RCC 7860 (cell line): ENCODE measurements at places on chromosomes 6 and 20.
A peak's percentile ranks its signal among the peaks of the same experiment; 100 is the strongest.

DNA sequence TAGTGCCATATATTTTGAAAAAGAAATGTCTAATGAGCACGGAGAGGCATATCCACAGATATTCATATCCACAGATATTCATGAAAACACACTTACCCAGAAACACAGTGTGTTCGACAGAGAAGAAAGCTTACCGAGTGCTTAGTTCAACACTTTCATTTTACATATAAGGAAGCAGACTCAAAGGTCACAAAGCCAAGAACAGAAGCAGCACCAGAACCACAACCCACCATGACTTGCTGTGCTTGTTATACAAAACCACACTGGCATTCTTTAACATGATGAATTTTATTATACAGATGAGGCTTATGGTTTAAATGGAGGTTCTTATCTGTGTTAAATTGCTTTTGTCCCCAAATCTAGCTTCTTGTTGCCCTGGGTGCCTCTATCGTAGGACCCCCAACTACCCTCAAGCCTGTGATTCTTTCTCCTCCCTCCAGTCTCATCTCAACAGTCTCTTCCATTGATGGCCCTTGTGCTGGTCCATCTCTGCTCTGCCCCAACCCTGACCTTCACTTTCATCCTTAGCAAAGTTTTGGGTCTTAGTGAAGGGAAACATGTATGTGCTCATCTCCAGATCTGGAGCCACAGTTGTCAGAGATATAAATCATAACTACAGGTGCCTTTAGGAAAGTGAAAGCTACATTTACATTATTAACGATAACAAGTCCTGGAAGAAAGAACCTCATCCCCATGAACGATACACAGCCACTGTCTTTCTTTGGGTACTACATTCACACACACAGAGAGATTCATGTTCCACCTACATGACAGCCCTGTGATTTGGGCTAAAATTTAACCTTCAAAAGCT lies 40.0 kb downstream of the SF3B5 start:
- DNase-seq = no peak

DNA sequence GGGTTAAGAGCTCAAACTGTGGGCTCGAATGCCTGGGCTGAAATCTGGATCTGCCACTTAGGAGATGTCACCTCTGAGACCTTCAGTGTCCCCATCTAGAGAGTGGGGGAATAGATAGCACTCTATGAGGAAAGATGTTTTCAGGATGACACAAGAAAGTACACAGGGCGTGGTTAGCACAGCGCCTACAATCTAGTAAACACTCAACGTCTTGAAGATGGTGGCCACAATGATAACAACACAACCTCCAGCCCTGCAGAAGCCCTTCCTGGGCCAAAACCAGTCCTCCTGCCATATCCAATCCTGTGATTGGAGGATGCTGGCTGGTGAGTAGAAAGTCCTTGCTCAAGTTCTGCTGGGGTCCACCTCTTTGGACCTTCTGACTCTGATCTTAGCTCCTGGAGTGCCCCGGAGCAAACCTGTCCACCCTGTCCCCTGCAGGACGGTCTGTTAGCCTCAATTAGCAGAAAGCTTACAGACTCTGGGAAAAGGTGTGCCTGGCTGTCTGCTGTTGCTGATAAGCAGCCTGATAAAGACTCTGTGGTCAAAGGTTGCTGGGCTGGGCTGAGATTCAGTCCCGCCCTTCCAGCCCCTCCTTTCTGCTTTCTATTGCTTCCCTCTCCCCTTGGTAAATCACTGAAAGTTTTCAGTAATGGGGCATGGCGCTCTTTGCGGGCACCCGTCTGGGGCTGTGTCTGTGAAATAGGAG lies 8.2 kb downstream of the EDN3 start:
- DNase-seq = no peak

DNA sequence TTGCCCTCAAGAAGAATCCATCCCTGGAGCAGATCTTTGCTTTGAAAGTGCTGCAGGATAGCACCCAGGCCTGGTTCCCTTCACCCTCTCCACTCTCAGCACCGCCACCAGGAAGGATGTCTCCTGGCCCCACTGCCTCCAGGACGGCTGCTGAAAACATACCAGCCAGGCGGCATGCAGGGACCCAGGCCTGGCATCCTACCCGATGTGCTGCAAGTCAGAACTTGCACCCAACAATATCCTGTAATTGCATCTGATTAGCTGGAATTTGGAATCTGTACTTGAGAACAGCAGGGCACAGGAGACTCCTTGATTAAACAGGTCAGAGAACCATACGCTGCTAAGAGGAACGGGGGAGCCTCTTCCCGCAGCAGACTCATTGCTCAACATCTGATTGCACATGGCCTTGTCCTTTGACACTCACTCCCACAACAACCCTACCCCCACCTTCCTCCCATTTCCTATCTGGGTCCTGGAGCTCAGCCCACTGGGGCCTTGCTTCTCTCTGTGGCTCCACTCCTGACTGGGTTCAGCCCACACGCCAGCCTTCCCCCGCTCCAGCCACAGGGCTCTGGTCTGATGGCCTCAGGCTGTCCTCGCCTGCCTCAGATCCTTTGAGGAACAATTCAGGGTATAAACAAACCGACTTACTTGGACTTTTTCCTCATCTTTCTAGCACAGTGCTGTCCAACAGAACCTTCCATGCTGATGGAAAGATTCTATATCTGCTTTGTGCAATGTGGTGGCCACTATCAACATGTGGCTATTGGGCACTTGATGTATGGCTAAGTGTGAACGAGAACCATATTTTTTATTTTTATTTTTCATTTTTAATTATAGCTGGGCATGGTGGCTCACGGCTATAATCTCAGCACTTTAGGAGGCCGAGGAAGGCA lies 78.0 kb downstream of the FGD2 start:
- no peak for DNase-seq

- DNase-seq = no peak
These were observed 137.1 kb downstream of the PACRG start for GRCh38 chr6:162864911-162865310.

GRCh38 chr6:50249493-50249892 lies 199.8 kb upstream of the DEFB112 start:
- DNase-seq = no peak

DNA sequence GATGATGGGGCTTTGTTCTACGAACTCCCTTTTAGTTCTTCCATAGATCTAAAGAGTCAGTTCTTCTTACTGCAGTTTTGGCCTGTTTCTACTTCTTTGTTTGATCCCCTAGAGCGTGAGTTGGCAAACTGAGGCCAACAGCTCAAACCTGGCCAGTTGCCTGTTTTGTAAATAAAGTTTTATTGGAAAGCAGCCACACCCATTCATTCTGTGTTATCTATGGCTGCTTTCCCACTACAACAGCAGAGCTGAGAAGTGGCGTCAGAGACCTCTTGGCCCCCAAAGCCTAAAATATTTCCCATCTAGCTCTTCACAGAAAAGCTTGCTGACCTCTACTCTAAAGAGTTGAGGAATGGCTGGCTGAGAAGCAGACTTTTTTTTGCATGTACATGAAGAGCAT lies 52.2 kb downstream of the EYA2 start:
- no peak for DNase-seq

- no peak for DNase-seq
These were observed 2.3 kb upstream of the PHACTR2 start for GRCh38 chr6:143675382-143675900.

GRCh38 chr20:18058661-18059467 lies 1.1 kb upstream of the OVOL2 start:
- DNase-seq = no peak

DNA sequence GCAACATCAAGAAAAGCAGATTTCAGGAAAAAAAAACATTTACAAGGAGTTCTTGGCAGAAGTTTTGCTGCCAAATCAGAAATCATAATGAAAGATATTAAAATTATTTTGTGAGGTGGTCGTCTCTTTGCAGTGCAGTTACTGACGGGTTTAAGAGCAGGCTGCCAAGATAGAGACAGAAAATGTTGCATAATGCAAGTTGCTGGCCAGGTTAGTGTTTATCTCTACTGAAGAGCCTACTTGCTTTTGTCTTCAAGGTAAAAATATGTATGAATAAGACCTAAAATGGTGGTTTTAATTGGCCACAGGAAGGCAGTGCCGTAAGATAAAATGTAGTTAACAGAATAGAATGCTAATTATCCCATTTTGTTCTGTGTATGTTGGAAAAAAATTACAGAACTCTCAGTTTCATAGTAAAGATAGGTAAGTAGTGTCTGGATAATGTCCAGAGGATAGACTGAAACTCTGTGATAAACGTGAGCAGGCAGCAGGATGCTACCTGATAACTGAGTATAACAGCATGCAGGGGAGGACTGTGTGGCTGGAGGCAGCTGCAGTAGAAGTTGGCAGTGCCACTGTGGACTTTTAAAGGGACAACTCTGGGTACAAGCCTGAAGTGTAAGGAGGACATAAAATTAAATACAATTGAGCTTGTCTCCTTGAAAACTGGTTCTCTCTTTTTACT lies 13.9 kb downstream of the FOXO3 start:
- no peak for DNase-seq

DNA sequence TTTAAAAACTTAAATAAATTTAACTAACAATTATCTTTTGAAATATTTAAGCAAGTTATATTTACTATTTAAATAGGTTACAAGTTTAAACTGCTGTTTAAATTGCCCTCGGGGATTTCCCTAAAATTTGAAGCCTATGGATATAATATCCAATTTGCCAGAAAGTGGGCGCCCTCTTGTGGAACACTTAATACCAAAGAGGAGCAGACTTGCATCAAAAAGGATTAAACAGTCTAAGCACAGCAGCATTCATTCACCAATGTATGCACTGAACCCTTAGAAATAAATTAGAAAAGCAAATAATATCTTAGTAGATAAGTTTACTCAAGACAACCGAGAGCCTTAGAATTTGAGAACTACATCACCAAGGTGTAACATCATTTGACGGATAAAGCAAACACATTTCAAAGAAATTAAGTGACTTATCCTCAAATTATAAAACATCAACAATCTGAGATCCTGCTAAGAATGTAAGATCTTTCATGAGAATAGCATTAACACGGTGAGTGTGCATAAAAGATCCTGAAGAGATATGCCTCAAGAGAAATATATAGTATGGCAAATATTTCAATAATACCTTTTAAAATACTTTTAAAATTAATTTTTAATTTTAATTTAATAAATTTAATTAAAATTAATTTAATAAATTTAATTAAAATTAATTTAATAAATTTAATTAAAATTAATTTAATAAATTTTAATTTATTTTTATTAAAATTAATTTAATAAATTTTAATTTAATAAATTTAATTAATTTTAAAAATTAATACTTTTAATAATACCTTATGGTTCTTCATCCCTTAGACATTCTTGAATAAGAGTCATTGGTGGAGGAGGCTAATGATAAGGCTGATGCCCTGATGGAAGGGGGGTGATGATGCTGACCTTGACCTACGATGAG lies 11.5 kb upstream of the MEP1A start:
- DNase-seq = peak; percentile 29

- DNase-seq = no peak
These were observed 393.5 kb downstream of the NKAIN2 start for GRCh38 chr6:124197148-124197547.

- DNase-seq = no peak
These were observed 113.6 kb downstream of the FLRT3 start for GRCh38 chr20:14223806-14224205.

- DNase-seq = no peak
These were observed 268.0 kb upstream of the RNF217 start for GRCh38 chr6:124694139-124694705.

DNA sequence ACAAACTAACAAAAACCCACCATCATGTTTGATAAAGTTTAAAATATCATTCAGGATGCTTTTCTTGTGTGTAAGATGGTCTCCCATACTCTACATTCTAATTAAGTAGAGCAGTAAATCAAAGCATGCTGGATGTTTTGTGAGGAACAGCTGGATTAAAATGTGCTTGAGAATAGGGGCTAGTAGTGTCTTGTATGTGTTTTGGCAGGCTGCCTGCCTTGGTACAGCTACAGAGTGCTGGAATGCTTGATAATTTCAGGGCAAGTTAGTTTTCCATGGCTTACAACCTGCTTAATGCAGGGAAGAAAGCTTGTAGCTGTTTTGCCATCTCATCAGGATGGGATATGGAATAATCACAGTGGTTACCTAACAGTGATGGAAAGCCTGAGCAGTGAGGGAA lies 636.6 kb upstream of the MMS22L start:
- DNase-seq = no peak

DNA sequence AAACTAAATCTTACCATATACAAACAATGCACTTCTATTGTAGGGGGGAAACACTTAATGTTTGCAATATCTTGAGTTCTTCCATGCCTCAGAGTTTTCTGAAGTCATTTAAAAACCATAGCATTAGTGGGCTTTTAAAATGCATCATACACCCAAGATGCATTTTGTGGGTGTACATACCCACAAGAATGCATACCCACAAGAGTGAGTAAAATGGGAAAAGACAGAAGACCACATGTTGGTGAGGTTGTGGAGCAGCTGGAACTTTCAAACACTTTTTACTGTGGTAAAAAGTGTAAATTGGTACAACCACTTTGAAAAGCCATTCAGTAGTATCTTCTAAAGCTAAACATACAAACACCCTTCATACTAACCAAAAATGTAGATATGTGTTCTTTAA lies 57.5 kb downstream of the CYB5R4 start:
- DNase-seq = no peak

GRCh38 chr6:38162493-38163185 lies 343.1 kb downstream of the ZFAND3 start:
- no peak for DNase-seq

GRCh38 chr6:43982084-43982625 lies 145.1 kb downstream of the MRPL14 start:
- DNase-seq = no peak

- DNase-seq = no peak
These were observed 62.9 kb downstream of the WDR27 start for GRCh38 chr6:169638915-169639314.

- DNase-seq = no peak
These were observed 156.2 kb downstream of the EDN1 start for GRCh38 chr6:12446394-12446793.

DNA sequence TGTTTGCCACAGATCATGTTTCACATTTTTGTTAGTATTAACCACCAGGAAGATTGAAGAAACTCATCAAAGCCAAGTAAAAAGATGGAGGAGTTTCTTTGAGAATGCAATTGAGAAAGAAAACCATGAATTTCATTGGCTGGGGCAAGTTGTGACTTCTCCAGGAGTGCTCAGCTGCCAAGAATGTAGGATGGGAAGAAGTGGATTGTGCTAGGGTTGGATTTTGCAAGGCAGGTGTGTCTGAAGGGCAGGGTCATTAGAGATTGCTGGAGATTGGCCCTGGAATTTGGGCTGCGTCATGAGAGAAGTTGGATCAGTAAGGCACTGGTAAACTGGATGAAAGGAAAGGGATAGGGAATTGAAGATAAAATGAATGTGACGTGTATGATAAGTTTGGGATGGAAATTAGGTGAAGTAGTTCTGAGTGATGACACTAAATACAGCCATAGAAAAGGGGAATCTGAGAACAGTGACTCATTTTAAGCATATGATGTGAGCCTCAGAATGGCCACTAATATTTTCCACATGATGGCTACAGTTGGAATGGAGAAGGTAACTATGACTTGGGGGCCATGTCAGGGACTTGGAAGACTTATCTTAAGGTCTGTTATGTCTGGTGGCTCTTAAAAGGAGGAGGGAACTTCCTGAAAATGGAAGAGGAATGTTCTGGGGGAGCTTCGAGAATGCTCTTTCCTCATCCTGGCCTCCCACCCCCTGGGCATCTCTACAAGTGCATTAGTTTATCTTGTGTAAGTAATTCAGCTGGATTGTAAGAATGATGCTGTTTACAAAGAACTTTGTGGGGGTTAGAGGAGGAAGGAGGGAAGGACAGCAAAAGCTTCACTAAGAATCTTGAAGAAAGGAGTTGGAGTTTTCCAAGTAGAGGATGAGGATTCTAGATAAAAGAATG lies 27.8 kb upstream of the ERVFRD-1 start:
- DNase-seq = no peak
